ENCODE measurements at places on chromosomes 4 and X.
A peak's percentile ranks its signal among the peaks of the same experiment; 100 is the strongest.

DNA sequence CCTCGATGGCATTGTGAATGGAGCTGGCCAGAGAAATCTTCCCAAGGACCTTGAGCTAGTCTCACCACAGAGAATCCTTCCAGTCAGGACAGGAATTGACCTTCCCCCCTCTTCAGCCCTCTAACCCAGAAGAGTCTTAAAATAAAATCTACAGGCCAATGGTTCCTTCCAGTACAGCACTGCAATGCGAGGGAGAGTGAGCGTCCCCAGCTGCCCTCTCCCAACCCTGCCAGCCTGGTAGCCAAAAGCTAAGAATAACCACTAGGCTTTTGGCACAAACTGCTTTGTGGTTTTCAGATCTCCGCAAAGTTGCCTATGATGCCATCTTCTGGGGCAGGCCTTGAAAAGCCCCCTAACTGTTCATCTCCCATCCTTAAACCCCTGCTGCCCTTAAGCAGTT, 175.1 kb downstream of the AR start:
- no peak for DNase-seq

DNA sequence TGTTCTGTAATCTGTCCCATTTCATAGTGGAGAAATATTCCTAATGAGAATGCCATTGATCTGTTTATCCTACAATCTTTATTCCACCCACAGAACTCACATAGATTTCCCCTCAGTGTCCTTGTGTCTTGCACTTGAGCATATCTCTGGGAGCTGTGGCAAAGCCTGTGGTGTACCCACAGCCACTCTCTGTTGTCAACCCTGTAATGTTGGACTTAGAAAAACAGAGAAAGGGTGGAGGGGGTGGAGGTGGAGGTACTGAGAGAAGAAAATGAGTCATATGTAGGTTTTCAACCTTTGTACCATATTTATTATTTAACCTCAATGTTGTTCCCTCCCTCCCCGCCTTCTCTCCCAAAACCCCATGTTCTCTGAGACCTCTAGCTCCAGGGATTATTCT, 46.9 kb upstream of the TLL1 start:
- DNase-seq = no peak

GRCh38 chrX:12570859-12571501, 220.2 kb upstream of the PRPS2 start:
- DNase-seq = no peak

DNA sequence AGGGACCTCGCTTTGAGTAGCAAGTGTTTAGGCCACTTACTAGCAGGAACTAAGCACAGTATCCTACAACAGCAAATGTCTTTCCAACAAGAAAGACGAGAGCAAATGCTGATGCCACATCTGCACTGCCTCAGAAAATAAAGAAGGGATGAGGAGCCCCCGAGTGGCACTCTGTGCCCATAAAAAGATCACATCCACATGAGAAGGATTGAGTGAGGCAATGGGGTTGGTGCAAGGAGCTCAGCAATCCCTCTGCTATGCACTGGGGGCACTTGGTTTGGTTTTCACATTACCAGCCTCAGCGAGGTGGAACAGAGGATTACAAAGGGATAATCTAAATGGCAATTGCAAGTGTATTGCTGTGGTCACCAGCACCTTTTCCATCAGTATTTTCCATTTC, 252.8 kb upstream of the SLC7A11 start:
- no peak for DNase-seq

GRCh38 chr4:159055833-159056232, 47.0 kb upstream of the RAPGEF2 start:
- no peak for DNase-seq

- no peak for DNase-seq
Observed at GRCh38 chr4:185305979-185306442, 89.7 kb downstream of the LRP2BP start.

GRCh38 chr4:78560296-78560963, 8.9 kb downstream of the ANXA3 start:
- no peak for DNase-seq

GRCh38 chr4:72387959-72388358, 181.1 kb downstream of the ADAMTS3 start:
- DNase-seq = no peak

DNA sequence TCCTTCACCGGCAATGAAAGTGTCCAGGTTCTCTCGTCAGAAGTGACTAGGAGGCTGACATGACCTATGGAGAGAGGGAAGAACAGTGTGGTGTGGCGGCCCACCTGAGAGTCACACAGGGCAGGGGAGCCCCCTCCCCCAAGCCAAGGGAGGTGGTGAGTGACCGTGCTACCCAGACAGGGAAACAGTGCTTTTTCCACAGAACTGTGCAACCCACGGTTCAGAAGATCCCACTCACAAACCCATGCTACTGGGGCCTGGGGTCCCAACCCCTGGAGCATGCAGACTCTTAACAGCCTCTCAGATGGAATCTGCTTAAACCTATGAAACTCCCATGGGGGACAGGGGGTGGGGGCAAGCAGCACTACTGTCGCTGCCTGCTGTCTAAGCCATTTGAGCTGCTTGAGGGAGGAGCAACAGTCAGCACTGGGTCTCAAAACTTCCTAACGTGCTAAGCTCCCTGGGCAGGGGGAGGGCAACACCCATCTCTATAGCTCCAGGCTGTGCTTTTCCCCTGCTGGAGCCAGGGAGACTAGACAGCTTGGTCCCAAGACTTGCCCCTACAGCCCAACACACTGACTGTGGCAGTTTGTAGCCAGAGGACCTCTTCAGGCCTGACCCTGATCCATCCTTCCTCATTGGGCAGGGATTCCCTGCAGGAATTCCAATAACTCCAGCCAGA, 850.4 kb upstream of the AADAT start:
- no peak for DNase-seq

- DNase-seq = no peak
Observed at GRCh38 chr4:19783667-19784223, 468.0 kb upstream of the SLIT2 start.

DNA sequence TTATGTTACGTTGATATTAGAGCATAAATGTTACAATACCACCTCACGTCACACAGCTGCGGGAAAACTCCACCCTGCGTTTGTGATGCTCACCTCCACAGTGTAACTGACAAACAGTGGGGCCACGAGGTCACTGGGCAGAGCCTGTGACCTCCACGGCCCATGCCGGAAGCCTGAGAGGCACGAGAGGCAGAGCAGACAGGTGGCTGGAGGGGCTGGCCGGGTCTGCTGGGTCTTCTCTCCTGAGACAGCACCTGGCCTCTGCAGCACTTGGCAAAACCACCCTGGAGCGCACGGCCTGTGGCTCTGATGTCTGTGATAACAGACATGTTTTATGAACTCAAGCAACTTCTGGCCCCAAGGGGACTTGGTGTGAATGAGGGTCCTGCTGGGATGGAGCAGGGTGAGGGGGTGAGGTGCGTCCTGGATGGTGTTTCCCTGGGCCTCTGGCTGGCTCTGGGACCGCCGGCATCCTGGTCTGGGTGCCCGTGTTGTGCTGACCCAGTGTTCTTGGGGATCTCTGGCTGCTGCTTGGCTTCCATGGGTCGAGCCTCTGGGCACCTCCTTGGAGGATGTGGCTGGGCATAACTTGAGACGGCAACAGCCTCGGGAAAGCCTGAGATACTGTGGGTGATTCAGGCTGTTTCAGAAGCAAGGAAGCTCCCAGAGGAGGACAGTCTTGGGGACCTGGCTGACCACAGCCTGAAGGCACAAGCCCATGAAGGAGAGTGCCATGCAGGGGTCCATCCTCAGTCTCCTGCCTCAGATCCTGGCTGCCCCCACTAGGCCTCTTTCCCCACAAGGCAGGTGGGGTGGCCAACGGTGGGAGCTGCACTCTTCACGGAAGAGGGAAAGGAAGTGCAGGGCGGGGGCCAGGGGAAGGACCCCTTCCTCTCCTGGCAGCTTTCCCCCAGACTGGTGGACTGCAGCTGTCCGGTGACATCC, 19.7 kb downstream of the RNF212 start:
- no peak for DNase-seq

DNA sequence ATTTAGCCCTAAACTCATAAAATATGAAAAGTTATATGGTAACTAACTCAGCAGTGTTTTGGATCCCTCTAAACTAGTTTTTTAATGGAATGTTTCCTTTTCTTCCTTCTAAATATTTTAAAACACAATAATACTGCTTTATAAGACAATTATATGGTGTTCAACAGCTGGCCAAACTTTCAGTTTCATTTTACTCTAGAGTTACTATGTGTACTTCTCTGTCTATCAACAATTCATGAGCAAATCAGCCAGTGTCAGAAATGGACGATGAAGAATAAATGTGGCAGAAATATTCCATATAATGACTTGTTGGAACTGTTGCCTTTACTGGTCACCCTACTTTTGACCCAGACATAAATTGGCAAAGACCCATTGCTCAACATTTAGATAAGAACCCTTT, 64.8 kb upstream of the CXXC4 start:
- no peak for DNase-seq

DNA sequence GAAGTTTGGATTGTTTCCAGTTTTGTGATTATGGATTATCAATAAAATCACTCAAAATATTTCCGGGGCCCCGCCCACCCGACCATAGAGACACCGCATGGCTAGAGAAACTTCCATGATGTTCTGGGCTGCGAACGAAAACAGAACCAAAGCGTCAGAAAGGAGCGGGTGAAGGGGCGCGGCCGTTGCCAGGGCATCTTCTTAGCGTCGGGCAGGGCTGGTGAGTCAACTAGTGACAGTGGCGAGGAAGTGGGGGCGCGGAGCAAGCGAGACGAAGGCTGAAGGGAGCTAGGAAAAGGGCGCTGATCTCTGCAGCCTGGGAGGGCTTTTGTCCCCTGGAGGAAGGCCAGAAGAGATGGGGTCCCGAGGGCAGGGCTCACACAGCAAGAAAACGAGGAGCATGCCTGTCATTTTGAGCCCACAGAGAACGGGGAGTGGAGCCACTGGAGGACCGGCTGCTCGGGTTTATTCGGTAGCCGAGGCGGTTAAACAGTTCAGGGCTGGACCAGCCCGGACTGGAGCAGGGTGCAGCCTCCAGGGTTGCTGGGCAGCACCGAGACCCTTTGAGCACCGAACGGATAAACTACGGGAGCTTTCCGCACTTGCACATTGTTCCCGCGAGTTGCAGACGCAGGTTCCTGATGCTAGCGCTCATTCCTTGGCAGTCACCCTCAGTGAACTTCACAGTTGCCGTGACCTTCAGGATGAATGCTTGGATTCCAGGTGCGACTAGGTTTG, 298.1 kb upstream of the TRPC5 start:
- DNase-seq = no peak

DNA sequence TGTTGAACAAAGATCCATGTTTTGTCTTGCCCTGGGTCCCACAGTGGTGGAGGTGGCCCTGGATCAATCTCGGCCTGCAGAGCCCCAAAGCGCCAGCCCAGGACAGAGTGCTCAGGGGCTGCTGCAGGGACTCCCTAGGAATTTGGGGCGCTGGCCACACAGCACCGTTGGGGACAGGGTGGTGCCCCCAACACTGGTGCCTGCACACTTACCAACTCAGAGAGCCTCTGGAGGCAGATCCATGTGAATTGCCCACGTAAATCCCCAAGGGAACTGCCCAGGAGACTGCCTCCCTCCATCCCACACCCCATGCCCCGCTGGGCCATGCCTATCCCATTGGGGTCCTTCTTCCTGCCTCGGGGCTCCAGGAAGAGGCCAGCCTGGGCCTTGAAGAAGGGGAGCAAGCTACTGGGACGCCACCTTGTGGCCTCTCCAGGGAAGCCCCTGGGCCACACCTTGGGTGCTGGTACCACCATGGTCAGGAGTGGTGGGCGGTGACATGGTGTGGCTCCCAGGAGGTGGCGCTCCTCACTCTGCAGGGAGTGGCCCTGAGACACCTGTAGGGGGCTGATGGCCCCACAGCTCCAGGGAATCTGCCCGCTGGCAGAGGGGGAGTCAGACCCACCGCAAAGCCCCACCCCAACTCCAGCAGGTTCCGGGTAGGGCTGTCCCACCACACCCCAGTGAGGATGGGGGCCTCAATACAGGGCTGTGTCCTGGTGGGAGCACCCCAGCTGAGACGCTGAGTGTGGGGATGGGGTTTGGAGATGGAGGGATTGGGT, 22.8 kb downstream of the CFAP99 start:
- peak; percentile 48 for DNase-seq

GRCh38 chr4:110310795-110311194, 112.4 kb upstream of the ELOVL6 start:
- no peak for DNase-seq

GRCh38 chr4:7171191-7171900, 21.0 kb upstream of the SORCS2 start:
- no peak for DNase-seq

DNA sequence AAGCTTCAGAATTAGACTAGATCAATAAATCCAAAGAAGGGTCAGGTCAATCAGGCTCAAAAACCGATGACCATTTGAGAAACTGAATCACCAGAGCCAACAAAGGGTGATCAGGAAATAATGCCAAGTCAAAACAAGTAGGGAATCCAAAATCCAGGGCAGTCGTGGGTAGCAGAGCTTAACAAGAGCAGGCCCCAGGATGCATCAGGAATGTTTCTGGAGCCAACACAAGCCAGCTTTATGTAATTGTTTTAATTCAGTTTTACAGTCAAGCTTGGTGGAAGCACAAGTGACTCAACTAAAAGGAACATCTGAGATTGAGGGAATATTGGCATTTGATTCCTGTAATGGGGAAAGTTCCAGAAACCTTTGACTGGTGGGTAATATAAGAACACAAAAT, 237.9 kb upstream of the EDA2R start:
- no peak for DNase-seq

DNA sequence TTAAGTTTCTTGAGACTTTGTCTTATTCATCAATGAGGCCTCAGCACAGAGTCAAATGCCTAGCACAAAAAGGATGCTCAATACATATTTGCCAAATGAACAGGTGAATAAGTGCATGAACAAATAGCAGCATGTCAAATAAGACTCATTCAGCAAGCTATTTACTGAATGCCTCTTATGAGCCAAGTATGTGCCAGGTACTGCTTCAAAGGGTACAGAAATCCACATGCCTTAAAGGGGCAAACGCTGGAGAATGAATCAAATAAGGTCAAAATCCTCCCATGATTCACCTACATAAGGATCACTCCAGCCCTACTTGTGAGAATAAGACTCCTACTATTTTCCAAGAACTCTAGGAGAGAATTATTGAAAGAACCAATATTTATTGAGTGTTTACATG, 260.2 kb upstream of the CPEB2 start:
- DNase-seq = no peak

GRCh38 chr4:170011921-170012628, 14.1 kb downstream of the MFAP3L start:
- no peak for DNase-seq

GRCh38 chr4:73751166-73751565, 10.8 kb downstream of the CXCL8 start:
- no peak for DNase-seq

GRCh38 chrX:130834830-130835229, 68.2 kb downstream of the ENOX2 start:
- DNase-seq = no peak

DNA sequence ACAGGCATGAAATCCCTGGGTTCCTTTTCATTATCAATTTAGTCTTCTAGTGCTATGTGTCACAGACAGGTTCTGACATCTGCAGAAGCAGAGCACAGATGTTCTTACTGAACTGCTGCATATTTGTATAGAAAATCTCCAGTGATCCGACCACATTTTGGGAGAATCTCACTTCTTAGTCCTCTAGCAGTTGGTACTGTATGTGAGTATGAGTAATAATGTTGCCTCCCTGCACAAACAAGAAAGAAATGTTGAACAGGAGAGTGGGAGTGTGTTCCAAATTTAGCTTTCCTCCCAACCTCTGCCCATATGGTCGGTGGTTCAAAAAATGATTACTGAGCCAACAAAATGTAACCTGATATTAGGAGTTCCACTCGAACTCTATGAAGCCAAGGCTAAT, 165.3 kb upstream of the GPC4 start:
- no peak for DNase-seq
